Stimulated activated CD8-positive, alpha-beta memory T cell treated with anti-CD3 and anti-CD28 coated beads, Interleukin-4, amount 100 ng/mL, for 1 hour (primary cell): ENCODE measurements at places on chromosomes 7 and 10.

- no peak for DNase-seq
Observed at GRCh38 chr10:43820663-43821062, 172.0 kb upstream of the ZNF32 start.

- DNase-seq: no peak
Observed at GRCh38 chr10:83945982-83946718, 193.2 kb upstream of the GHITM start.

DNA sequence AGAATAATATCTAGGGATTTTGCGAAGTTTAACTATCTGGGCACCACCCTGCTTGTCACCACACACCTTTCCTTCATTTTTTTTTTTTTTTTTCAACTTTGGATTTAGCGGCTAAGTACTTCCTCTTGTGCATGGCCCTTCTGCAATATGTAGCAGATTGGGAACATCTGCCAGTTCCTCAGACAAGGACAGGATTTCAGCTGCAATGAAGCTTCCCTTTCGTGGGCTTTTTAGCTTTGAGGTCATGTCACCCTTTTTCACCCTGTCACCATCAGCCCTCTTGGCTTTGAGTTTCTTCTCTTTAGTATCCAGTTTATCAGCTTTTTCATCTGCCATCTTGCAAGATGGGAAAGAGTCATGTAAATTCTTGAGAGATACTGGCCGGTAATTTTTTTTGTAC lies 81.6 kb upstream of the ETV1 start:
- DNase-seq: no peak

DNA sequence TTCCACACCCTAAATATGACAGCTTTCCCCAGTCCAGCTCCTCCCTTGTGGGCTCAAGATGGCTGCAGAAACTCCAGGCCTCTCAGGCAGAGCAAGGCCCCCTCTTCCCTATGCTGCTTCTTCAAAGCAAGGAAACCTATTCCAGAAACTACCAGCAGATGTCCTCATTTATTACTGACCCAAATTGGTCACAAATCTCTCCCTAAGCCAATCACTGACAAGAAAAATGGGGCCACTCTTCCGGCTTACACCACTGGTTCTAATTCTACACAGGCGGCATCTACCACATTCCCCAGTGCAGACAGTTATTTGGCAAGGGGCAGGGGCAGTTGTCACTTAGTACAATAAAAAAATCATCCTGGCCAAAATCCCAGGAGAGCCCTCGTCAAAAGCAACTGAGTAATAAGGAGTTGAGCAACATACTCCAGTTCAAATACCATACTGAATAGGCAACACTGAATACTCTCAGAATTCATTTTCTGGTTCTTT lies 150.4 kb downstream of the SFMBT2 start:
- no peak for DNase-seq

GRCh38 chr7:32587411-32587948 lies 92.2 kb downstream of the AVL9 start:
- no peak for DNase-seq

GRCh38 chr7:55214707-55215106 lies 150.4 kb upstream of the LANCL2 start:
- no peak for DNase-seq

GRCh38 chr10:13003759-13004158 lies 2.2 kb upstream of the CCDC3 start:
- DNase-seq: no peak

- DNase-seq: no peak
Observed at GRCh38 chr10:29623797-29624196, 11.0 kb downstream of the SVIL start.

GRCh38 chr10:10626734-10627133 lies 390.9 kb upstream of the CELF2 start:
- DNase-seq: no peak

DNA sequence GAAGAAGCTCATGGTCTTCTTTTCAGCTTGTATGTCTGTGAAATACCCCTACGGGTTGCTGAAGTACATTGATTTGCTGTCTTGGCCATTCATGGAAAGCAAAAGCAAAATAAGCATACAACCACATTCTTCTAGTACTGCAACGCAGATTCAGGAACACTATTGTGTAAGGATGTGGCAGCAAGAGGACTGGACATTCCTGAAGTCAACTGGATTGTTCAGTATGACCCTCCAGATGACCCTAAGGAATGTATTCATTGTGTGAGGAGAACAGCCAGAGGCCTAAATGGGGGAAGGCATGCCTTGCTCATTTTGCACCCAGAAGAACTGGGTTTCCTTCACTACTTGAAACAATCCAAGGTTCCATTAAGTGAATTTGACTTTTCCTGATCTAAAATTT lies 133.4 kb upstream of the ANKRD1 start:
- no peak for DNase-seq

GRCh38 chr7:98944386-98944785 lies 66.1 kb downstream of the TRRAP start:
- no peak for DNase-seq

GRCh38 chr7:156430109-156430508 lies 210.5 kb upstream of the RNF32 start:
- DNase-seq: no peak

GRCh38 chr10:1807924-1808323 lies 70.6 kb upstream of the ADARB2 start:
- no peak for DNase-seq

- no peak for DNase-seq
Observed at GRCh38 chr10:43262397-43262901, 4.4 kb downstream of the RASGEF1A start.

GRCh38 chr7:1074593-1075431 lies 13.1 kb upstream of the GPER1 start:
- no peak for DNase-seq

DNA sequence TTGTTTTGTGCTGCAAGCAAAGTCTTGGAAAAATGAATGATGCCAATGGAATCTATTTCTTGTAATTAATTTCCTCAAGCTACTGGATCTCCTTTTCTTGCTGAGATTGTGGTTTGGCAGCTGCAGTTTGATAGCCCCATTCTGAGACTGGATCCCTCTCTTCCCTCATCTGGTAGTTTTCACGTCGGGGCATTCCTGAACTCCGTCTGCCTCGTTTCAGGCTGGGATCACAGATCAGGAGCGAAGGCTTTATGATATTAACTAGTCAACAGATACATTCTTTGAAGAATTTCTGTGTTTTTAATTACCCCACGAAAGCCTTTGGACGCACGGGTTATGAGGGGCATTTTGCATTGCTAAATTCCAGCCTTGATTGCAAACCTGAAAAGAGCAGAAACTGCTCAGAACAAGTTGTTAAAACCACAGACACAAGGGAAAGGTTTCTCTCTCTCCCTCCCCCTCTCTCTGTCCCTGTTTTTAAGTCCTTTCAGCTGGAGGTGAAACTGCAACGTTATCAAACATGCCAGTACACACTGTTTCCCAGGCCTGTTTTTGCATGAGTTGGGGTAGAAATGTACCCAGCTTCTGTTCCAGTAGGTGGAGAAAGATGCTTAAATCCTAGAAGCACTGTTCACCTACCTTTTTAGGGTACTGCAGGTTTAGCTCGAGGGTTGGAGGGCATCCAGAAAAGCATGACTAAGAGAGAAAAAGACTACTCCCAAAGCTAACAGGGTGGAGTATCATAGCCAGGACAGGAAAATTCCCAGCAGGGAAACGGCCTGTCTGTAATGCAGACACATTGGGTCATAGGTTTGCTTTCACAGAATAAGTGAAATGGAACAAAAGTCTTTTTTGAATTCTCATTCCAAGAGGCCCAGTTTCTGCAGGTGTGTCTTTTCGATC lies 124.3 kb downstream of the CUX1 start:
- no peak for DNase-seq

DNA sequence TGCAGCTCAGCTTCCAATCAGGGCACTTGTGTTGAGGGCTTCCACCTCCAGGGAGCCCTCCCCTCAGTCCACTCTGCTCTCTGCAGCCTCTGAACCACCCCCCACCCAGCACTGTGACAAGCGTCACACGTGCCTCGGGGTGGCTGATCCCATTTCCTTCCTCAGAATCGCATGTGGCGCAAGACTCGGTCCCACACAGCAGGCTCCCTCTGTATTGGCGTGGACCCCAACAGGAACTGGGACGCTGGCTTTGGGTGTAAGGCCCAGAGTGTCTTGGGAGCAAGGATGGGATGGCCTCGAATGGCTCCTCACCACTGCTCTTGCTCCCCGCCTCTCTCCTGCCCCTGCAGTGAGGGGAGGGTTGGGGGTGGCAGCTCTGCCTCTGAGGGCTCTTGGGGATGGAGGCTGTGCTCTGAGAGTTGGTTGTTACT lies 4.1 kb downstream of the CPA1 start:
- no peak for DNase-seq

DNA sequence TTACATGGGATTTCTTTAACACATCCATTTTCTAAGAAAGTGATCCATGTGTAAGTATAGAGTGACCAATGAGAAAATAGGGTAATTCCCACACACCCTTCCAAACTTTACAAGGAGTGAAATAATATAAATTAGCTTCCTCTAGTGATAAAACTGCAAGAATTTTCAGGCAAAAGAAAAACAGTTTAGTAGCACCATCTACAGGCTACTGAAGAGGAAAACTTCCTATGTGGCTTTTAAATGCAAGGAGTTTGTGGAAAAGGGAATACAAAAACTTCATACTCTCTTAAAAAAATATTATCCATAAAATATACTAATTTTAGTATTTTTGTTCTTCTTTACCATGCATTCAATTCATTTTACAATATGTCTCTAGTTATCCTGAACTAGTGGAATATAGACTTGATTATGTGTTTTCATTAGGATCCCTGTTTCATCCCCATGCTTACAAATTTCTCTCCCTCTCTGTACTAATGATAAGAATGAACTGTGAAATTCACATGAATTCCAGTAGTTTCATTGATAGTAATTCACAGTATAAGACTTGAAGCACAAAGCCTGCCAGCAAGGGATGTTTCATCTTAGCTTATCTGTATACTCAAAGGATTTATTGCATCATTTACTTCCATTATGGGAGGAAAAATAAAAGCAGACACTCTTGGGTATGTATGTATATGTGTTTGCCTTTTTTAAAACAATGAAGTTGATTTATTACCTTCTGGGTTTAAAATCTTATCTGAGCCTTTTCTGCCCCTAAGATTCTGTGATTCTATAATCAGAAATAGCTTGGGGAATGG lies 442.9 kb downstream of the AUTS2 start:
- DNase-seq: no peak

DNA sequence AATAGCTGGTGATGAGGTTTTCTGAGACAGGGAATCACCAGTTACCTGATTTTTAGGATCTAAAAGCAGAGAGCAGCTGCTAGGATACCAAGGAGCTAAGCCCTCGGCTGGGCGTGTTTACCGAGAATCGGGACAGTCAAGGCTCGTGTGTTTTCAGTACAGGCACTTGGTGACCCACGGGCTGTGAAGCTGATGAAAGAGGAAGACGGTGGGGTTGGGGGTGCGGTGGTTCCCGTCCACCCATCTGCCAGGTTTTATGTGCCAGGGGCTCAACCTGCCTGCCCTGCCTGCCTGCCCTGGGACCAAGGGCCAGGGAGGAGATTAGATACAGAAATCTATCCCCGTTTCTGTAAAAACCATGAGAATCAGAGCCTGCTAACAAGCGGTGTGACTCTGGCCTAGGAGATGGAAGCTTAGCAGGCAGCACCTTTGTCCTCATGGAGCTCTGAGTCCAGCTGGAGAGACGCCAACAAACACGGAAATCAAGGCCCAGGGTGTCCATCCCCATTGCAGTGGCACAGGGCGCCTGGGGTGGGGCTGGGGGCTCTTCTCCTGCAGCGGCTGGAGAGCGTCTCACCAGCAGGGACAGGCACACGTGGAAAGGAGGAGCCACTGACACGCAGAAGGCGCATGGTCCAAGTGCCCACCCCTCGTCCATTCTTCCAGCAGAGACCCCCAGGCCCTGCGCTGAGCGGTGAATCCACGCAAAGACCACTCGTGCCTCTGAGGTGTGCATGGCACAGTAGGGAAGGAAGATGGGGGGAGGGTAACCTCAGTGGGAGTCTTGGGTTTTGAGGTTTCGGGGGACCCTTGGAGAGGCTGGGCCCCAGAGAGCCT lies 265.0 kb upstream of the TCERG1L start:
- DNase-seq: no peak

DNA sequence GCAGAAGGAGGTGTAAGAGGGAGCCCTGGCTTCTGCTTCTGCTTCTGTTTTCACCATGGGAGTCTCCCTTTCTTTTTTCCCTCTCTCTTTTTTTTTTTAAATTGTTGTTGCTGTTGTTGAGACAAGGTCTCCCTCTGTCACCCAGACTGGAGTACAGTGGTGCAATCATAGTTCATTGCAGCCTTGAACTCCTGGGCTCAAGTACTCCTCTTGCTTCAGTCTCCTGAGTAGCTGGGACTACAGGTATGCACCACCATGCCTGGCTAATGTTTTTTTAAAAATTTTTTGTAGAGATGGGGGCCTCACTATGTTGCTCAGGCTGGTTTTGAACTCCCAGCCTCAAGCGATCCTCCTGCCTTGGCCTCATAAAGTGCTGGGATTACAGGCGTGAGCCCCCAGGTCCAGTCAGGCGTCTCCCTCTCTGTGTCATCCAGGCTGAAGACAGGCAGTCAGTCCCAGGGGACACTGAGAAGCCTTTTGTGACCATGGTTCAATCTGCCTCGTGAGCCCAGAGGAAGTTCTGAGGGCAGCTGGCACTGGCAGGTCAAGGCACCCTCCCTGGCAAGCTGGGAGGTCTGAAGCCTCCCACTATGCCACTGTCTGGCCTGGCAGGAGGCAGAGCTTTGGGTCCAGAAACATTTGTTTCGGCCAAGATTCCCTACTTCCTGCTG lies 33.6 kb upstream of the NPFFR1 start:
- DNase-seq: no peak

- no peak for DNase-seq
Observed at GRCh38 chr7:52501696-52502095, 533.7 kb upstream of the POM121L12 start.

DNA sequence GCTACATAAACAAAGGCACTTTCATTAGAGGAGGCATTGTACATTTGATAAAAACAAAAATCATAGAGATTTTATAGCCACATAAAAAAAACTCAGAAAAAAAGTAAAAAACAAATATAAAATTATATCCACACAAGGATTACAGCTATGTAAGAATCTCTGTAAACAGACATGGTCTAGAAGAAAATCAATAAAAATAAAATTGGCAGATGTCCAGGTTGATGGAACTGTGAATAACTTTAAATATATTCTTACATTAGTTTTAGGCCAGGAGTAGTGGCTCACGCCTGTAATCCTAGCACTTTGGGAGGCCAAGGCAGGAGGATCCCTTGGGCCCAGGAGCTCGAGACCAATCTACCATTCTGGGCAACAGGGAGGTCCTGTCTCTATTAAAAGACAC lies 19.2 kb downstream of the SLC35B4 start:
- no peak for DNase-seq

GRCh38 chr7:4762121-4763055 lies 13.0 kb upstream of the AP5Z1 start:
- no peak for DNase-seq

GRCh38 chr7:30027740-30028215 lies 434 bp upstream of the PLEKHA8 start:
- DNase-seq: no peak

DNA sequence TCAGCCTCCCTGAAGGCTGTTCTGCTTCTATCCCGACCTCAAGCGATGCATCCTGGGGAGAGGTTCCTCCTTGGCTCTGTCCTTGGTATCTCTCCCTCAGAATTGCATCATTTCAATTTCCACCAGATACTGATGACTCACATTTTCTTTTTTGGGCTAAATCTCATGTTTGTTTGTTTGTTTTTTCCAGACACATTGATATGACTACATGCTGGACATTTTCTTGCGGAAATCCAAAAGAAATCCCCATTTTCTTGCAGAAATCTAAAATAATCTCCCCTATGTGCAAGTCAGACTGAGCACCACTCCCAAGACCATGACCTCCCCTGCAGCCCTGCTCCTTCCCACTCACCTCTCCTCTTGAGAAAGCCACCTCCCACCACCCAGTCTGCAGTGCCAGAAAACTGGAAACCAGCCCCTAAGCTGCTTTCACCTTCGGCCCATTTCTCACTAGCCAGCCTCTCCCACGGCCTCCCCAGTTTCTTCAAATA lies 260.2 kb upstream of the PRKCQ start:
- DNase-seq: no peak
